ENCODE measurements at places on chromosomes 6 and 20.
A peak's percentile ranks its signal among the peaks of the same experiment; 100 is the strongest.

DNA sequence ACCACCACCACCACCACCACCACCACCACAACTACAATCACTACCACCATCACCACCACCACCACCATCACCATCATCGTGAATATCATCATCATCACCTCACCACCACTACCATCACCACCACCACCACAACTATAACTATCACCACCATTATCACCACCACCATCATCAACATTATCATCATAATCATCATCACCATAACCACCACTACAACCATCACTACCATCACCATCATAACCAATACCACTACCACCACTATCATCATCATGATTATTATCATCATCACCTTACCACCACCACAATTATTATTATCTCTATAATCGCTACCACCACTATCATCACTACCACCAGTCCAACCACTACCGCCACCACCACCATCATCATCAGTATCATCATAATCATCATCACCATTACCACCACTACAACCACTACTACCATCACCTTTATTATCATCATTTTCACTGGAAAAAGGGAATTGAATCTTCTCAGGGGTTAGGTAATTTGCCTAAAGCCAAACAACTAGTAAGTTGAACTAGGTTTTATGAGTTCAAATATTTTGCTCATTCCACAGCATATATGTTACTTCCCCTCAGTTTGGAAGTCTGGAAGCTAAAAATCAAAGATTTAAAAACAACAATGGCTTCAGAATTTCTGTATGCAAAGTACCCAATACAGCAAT, 8.3 kb downstream of the RIPOR2 start:
- DNase-seq = no peak

GRCh38 chr20:60313191-60313590, 355.0 kb downstream of the CDH26 start:
- no peak for DNase-seq

DNA sequence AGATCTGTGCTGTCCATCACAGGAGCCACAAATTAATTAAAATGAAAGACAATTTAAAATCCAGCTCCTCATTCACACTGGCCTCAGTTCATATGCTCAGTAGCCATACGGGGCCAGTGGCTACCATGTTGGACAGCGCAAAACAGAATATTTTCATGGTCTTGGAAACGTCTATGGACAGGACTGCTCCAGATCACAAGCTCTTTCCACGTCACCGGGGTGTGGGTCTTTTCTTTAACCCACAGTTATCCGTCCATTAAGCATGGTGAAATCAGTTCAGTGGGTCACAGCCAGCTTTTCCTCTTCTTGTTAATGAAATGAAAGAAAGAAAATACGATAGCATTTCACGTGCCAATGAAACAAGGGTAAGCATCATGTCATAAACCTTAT, 24.1 kb downstream of the GFOD1 start:
- no peak for DNase-seq

GRCh38 chr6:85551264-85551663, 42.4 kb downstream of the SNX14 start:
- DNase-seq = no peak

GRCh38 chr6:3743541-3743940, 8.0 kb downstream of the PXDC1 start:
- DNase-seq = peak; percentile 68

GRCh38 chr20:12331236-12331635, 413.5 kb downstream of the BTBD3 start:
- DNase-seq = no peak

DNA sequence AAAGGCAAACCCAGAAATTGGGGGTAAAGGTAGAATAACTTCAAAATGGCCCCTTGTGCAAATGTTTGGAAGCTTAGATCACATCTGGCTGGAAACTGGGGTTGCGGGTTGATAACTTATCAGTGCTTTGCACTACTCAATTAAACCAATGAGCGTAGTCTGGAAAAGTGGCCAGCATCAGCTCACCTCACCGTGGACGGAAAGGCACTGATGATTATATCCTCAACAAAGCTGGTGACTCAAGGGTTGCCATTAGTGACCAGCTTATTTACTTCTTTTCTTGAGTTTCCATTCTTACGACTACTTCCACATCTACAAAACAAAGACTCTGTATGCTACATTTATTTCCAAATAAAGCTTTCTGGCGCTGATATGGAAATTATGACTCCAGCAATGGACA, 198.5 kb upstream of the HEY2 start:
- DNase-seq = no peak

All from suprapubic skin (tissue), 4 donors.